ENCODE measurements at places on chromosomes 2 and 18.
A peak's percentile ranks its signal among the peaks of the same experiment; 100 is the strongest.

DNA sequence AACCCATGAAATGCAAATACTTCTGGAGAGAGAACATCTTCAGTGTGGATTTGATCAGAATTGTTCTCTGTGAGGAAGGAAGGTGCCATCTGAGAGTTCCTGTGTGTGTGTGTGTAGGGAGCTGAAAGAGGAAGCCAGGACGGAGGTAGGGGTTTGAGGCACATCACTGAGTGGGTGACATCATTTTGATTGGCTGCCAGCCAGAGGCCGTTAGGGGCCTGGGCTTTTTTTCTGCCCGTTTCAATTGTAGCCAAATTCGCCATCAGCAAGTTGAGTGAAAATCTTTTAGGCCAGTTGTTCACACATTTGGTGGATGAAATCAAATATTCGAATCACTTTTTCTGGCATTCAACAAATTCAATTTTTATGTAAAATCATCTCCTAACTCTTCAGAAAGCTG, 48.9 kb downstream of the TSN start:
- no peak for DNase-seq

GRCh38 chr2:189514104-189514503, 66.5 kb downstream of the SLC40A1 start:
- no peak for DNase-seq

- peak; percentile 57 for DNase-seq
Measured at GRCh38 chr18:74963820-74964446, 245.0 kb downstream of the PTGR3 start.

DNA sequence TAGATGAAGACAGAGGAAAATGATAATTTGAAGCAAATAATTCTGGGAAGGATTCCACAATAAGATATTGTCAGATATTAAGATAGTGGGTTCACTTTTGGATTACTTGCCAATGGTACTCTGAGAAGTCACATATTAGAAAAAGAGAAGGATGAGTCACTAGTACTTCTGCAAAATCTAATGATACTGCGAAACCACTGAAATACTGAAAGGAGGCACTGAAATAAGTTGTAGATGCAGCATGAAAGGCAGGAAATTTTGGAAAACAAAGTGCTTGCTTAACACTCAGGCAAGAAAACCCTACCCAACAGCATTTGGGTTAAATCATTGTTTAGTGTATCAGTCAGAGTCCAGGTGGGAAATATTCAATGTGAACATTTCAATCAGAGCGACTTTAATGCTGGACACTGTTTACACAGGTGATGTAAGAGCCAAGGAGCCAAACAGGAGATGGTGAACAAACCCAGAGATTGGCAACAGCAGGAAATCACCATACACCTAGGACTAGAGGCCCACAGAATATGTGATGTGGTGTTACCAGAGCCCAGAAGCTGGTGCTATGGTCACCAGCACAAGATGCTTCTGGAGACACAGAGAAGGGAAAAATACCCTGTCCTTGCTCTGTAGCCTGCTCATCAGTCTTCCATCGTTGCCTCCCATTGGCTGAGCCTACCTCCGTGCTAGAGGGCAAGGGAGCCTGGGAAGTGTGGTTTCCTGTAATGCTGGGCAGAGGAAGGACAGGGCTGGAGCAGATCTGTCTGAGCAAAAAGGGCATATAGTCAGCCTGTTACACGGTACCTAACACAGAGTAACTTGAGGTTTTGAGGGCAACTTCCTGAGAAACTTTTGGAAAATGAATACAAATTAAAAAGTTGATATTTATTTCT, 204.7 kb upstream of the ITGA4 start:
- no peak for DNase-seq

DNA sequence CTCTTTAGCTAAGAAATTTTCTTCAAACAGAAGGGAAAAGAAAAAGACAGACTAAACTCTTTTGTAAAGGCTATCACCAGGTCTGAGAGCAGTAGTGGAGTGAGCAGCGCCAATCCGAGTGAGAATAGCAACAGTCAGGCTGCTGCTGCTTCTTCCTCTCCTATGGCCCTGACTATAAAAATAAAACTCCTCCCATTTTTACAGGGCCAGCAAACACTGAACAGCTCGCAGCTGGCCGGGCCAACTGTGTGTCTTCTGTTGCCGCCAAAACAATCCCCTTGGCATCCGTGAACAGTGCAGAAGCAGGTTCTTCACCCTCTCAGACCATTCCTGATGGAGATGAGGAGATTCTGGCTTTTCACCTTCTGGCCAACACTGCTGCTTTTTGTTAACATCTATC, 124.5 kb downstream of the CNTNAP5 start:
- no peak for DNase-seq

DNA sequence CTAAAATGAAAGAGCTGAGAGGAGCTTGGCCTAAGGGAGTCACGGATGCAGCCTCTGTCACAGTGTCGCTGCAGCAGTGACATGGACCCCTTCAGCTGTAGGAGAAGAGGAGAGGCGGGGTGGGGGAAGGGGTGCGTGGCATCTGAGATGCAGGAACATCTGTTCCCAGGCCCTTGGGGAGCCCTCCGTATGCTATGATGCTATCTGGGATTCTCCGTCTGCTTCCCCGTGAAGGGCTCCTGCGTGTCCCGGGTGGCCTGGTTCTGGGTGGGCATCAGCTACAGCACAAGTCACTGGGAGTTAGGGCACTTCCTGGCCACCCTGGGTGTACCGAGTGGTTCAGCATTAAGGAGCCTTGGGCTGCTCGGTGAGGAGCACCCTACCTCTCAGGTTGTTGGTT, 35.6 kb upstream of the B3GNT7 start:
- DNase-seq = no peak

GRCh38 chr2:227479865-227480475, 8.0 kb downstream of the AGFG1 start:
- DNase-seq = no peak

DNA sequence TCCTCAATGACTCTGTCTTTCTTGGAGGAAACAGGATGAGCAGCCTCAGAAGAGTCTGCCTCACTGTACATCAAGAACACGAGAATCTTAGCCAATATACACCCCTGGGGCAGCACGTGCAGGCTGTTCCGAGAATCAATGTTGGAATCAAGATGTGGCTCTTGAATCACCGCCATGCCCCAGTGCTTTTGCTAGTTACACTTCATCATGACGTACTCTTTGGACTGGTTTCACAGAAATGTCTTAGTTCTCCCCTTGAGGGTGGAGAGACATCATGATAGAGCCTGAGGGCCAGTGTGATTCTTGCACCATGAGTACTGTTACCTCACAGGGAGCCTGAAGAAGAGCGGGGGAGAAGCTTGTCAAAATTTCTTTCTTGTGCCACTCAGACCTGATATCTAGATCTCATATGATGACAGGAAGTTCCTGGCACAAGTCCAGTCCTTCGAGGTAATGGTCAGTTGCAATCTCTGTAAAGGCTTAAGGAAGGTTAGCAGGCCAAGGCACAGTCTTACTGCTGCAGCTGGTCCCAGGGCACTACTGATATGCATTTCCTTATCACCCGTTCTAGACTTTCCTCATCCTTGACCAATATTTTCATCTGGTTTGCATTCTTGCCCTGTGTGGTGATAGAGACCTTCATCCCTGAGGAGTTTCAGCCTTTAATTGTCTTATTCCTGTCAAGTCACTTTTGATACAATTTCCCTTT, 28.2 kb upstream of the STAT4 start:
- no peak for DNase-seq

DNA sequence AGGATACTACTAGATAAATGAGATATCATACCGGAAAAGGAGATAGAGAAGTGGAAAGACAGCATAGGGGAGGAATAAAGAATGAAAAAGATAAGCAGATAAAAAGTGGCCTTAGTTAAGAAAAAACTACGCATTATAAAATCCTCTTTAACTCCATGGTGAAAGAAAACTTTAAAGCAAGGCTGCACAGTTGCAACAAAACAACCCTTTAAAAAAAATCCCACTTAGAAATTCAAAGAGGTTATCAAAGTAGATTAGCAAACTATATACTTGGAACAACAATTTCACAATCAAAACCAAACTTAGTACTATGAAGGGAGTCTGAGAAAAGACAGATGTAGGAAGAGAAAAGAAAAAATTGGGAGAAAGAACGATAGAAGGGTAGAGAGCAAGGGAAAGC, 133.4 kb upstream of the OSR1 start:
- DNase-seq = no peak

DNA sequence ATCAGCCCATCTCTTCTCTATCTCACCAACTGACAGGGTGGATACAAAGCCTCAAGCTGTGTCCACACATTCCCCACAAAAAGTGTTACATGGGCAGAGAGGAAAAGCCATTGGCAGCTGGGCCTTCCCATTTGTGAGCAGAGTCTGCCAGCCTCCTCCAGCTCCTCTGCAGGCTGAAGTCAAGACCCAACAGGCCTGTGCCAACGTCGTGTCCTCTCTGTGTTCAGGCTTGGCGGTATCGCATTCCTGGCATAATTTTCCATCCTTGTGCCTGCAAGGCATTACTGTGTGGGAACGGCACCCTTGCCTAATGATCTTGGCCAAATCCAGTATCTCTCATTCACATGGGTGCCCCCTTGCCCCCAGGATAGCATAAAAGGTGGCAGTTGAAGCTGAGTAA, 41.5 kb upstream of the APCDD1 start:
- DNase-seq = no peak

GRCh38 chr2:119958670-119959268, 54.1 kb upstream of the EPB41L5 start:
- no peak for DNase-seq

- no peak for DNase-seq
Measured at GRCh38 chr2:51065276-51065675, 33.3 kb upstream of the NRXN1 start.

DNA sequence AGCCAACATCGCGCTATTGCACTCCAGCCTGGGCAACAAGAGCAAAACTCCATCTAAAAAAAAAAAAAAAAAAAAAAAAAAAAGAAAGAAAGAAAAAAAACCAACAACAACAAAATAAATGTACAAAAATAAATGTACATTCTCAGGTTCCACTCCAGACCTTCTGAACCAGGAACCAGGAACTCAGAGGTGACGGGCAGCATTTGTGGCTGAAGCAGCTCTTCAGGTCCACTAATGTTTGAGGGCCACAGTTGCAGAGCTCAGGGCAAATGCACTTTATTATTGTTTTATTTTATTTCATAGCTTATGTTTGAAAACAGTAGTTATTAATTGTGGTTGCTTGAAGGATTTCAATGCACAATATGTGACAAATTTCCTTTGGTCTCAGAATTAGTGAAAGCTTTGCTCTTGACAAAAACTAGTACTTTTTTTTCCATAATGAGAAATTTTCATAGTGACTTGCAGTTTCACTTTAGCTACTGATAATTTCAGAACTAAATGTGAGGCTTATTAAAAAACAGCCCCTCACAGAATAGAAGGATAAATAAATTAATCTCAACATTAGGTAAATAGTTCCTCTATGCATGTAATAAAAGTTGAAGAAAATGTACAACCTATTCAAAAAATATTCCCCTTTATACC, 378.4 kb upstream of the SPHKAP start:
- DNase-seq = no peak

DNA sequence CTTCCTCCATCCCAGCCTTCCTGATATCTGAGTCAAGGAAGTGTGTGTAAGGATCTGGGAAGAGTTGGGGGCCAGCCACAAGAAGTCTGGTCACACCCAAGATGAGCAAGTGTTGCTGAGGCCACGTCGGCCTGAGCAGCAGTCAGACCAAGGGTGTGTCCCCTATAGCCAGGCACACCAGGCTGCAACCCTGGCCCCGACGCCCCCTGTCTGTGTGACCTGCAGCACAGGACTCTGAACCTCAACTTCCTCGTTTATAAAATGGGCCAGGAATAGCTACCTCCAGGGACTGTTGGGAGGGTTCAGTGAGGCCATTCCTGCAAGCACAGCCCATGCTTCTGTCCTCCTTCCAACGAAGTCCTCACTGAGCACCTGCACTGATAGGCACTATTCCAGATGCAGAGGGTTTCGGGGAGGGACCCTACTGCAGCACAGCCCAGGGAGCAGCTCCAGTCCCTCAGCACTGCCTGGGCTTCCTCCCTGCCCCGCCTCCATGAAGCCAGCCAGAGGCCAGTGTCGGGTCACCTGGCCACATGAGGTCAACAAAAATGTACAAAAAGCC, 13.3 kb downstream of the LIMS2 start:
- peak; percentile 51 for DNase-seq

DNA sequence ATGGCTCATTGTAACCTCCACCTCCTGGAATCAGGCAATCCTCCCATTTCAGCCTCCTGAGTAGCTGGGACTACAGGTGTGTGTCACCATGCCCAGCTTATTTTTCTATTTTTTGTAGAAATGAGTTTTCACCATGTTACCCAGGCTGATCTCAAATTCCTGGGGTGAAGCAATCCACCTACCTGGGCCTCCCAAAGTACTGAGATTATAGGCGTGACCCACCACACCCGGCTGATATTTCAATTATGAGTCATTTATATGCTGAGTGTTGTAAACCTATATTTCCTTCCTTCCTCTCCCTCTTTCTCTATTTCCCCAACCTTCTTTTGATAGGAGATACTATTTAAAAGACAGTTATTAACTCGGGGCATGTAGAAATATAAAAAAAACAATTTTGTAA, 469.6 kb upstream of the ID2 start:
- no peak for DNase-seq

DNA sequence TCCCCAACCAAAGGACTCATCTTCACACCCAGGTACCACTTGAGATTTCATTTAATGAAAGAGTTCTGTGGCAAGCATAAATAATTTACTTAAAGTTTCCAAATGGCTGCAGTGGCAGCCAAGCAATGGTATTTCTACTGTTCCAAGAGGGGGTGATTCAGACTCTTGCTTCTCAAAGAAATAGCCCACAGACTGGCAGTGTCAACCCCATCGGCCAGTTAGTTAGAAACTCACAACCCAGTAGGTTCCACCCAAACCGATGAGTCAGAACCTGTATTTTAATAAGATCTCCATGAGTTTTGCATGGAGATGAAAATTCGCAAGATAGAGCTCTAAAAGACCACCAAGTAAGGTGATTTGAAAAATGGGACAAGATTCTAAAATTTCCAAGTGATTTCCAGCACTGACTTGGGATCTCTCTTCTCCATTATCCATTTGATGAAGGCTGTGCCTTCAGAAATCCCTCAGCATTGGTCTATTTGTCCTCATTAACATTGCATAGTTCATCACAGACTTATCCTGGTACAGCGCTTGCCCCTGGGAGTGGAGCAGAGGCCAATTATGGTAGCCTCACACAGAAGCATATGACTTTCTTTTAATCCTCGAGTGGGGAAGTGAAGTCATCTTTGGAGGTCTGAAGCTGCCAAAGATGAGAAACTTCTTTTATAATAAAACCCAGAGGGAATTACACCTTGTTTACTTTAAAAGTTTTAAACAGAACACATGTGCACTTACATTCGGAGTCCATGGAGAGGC, 361.4 kb upstream of the ID2 start:
- peak; percentile 12 for DNase-seq

DNA sequence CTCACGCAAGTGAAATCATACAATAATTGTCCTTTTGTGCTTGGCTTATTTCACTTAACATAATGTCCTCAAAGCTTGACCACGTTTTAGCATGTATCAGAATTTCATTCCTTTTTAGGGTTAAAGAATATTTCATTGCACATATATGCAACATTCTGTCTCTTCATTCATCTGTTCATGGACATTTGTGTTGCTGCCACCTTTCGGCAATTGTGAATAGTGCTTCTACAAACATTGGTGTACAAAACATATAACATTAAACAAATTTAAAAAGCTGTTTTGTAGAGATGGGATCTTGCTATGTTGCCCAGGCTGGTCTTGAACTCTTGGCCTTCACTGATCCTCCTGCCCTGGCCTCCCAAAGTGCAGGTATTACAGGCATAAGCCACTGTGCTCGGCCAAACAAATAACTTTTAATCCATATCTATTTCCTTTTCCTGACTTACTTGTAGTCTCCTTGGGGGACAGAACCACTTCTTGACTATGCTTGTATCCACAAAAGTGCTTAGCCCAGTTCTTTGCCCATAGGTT, 209.3 kb downstream of the SLC4A3 start:
- DNase-seq = no peak
